ENCODE measurements at places on chromosomes 12 and 14.

- peak; percentile 14 for DNase-seq
Measured at GRCh38 chr14:67738740-67739504, 37.2 kb downstream of the RDH12 start.

DNA sequence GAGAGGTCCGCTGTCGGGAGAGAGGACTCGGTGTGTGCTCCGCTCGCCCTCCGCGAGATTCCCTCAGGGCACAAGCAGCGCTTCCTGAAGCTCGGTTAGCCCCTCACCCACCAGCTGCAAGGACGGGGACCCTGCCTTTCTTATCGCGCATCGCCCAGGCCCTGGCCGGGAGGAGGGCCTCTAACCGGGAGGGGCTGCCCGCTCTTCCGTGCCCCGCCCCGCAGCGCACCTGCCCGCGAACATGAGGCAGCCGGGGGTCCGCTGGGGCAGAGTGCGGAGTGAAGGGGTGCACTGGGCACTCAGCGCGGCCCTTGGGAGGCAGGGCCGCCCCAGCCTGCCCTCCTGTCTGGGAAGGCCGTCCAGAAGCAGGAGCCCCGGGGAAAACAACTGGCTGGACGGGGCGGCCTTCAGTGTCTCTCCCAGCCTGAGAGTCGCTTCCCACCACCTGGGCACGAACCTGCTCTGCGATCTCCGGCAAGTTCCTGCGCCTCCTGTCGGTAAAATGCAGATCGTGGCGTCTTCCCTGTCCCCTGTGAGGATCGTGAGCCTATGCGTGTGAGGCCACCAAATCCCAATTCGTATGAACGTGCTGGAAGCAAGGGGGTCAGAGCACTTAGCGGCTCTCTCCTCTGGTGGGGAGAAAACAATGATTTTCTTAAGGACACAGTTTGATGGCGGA is 28.0 kb upstream of the ADIPOR2 start:
- peak; percentile 29 for DNase-seq

DNA sequence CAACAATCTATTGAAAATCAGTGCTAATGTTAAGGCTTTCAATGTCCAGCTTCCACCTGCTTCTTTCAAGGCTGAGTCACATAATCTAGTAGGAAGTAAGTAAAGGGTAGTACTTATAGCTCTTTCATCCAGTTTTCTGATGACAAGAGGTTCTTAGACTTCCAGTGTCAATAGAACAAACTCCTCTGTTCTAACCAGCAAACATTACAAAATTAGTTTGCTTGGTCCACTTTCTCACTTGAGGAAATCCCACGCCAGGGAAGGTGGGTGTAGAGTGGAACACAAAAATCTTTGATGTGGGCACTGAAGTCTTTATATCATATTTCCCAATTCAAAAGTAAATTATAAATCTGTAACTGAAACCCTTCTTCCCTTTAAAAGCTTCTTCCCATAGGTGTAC is 2.6 kb downstream of the NPC2 start:
- DNase-seq: no peak

GRCh38 chr14:91753501-91754128 is 21.7 kb upstream of the CATSPERB start:
- DNase-seq: no peak

- no peak for DNase-seq
Measured at GRCh38 chr12:75727577-75727976, 216.2 kb upstream of the KRR1 start.

DNA sequence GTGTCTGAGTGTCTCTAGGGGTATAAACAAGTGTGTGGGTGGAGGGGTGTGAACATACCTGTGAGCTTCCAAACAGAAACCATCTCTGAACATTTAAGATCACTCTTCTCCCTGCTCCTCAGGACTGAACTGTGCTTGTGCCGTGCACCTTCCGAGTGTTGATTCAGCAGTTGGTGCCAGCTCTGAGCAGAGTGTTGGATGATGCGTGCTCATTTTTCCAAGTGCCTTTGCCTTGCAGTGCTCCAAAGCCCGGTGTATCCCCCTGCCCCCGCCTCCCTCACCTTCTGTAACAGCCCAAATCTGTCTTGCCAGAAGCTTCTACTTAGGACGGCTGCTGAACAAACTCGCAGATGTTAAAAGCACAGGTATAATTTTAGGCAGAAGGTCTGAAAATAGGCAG is 4.4 kb downstream of the WSCD2 start:
- no peak for DNase-seq

DNA sequence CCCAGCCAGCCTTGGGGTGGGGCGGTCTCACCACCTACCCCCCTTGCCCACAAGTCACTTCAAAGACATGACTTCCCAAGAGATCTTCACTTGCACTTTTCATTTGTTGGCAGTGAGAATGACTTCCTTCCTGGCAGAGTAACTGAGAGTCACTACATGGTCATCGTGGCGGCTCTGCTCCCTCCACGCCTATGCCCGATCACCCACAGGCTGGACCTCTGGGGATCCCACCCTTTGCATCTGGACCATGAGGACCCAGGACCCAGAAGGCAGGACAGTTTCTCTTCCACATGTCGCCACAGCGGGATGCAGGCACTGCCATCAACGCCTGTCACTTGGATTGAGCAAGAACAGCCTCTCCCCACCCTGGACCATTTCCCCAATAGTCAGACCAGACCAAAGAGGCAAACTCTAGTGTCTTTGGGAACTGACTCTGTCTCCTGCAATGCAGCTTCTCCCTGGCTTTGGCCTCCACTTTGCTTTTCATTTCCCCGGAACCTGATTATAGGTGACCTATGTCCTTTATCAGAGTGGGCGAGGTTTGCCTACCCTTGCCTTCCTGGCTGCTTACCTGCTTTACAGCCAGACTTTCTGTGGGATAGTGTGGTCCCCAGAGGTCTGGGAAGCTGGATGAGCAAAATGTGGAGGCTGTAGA is 3.6 kb downstream of the VDR start:
- peak; percentile 39 for DNase-seq

- DNase-seq: no peak
Measured at GRCh38 chr14:103257211-103257962, 76.7 kb upstream of the EIF5 start.

DNA sequence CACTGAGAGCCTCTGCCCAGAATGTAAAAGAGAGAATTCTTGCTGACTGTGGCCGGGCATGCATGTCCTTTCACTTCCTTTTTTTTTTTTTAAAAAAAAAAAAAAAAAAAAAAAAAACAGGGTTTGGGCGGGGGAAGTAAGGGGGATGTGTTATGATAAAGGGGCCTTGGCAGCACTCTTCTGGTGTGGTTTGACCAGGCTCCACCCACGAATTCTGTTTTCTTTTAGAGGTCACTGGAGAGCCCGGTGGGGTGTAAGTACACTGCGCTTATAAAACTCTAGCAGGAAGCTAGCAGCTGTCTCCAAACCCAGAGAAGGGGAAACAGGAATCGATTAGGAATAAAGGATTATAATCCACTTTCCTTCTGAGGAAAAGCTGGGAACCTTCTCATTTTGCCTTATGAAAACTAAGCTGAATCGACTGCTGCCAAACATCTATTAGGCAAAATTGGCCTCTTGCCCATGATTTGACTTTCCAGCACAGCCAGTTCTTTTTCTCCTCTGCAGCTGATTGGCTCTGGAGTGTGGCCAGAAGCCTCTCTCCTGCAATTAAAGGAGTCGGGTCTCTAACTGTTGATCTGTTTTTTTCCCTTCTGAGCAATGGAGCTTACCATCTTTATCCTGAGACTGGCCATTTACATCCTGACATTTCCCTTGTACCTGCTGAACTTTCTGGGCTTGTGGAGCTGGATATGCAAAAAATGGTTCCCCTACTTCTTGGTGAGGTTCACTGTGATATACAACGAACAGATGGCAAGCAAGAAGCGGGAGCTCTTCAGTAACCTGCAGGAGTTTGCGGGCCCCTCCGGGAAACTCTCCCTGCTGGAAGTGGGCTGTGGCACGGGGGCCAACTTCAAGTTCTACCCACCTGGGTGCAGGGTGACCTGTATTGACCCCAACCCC is 27.7 kb upstream of the HIGD1C start:
- peak; percentile 33 for DNase-seq

- DNase-seq: no peak
Measured at GRCh38 chr14:99420711-99421110, 59.9 kb downstream of the SETD3 start.

DNA sequence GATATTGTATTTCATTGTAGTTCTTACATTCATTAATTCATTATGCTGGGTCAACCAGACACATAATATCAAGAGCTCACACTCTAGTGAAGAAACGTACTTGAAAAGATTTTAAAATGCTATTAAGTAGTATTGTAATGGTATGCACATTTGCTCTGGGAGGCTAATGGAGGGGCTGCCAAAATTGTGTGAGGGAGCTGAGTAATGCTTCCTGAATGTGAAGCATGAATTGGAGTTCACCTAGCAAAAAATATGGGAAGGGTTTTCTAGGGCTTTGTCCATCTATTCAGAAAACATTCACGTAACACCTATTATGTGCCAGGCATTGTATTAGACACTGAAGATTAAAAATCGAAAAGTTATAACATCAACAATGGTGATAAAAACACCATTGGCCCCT is 403.8 kb upstream of the PDE3A start:
- DNase-seq: no peak

DNA sequence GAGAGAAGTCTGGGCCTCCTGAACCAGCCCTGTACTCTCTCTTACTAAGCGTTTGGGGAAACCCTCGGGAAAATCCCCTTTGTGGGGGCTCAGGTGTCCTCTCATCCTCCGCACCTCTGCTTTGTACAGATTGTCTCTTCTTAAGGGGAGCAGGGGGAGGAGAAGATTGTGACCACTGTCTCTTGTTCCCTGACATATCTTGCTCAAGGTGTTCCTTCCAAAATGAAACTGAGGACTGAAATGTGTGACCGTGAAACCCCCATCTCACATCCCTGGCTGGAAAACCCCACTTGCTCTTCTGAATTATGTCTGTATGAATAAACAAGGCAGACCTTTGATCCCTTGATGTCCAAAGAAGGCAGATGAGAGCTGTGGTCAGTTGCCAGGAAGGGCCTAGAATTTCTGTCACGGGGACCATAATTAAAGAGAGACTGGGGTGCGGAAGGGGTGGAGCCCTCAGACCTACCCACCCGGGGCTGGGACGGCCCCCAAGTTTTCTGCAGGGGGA is 369.8 kb downstream of the AACS start:
- no peak for DNase-seq

DNA sequence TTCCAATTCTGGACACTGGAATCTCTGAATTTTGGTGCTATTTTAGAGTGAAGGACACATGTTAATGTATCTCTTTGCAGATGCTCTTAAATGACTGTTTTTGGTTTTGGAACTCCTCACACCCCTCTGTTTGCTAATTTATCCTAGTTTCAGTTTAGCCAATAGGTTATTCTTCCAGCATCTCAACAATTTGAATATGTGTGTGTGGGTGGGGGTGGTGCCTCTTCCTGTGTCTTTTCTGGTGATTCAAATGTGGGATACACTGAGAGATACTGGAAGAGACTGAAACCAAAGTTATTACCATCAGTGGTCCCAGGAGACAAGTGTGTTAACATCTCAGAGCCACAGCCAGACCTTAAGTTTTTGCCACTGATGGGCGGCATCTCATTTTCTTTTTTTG is 1317.4 kb upstream of the TMEM132C start:
- no peak for DNase-seq

DNA sequence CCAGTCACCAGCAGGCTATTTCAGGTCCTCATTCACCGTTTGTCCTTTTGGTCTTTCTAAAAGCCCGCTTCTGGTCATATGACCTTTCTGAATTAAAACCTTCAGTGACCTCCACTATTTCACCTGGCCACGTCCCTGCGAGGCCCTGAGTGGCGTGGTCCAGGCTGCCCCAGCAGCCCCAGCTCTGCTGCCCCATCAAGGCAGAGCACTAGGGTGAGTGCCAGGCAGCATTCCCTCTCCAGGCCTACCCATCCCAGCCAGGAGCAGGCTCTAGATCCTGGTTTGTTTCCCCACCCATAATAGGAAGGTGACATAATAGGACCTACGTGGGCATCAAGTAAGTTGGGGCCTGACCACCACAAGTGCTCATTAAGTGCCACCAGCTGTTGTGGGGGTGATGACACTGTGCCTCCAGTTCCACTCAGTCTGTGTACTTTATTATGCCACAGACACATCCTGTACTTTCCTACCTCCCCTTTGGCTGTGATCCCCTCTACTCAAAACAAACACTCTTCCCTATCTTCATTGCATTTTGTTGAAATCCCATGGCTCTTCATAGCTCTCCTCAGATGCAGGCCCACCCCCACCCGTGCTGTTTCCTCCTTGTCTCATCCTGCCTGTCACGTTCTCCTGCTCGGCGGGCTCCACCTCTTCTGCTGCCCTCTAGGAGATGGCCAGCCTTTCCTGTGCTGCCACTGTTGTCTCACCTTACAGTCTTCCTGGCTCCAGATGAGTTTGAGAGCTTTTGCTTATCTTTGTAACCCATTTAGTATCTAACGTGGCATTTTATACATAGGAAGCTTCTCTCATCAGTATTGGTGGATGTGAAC is 21.4 kb downstream of the CKB start:
- DNase-seq: no peak

GRCh38 chr14:53491884-53492277 is 338.8 kb upstream of the DDHD1 start:
- DNase-seq: no peak

DNA sequence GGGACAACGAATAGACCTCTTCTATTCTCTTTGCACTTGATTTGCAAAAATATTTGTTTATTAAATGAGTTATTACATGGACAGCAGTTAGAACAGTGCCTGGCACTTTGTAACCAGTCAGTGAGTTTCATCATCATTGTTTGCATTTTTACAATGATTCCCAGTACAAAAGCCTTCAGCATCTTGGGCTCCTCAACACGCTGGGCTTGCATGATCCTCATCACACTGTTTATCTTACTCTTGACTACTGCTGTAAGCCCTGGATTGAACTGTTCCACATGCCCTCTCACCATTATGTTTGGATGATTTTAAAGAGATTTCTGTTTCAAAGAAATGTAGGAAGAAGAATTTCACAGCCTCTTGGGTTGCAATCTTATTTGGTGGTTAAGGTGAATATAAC is 204.3 kb downstream of the PELI2 start:
- no peak for DNase-seq

DNA sequence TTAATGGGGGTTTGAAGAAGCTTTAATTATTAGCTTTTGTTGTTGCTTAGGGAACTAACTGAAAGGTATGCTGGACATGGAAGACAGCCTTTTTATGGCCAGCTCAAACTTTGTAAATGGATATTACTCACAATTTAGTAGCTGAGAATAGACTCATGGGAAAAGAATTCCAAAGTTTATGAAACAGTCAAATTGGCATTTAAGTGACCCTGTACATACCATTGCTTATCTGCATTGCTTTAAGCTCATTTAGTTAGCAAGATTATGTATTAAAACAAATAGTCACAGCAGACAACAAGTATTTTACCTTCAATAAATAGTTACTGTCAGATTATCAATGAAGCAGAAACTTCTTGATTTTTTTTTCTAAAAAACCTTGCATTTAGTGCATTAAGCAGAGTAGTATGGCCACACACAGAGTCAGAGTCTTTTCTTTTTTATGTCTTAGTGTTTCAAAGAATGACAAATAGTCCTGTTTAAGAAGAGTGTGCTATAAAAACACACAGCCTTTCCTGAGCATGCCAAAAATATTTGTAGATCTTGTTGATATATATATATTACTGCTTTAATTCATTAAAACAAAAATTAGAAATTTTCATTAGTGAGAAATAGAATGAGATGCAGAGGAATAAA is 102.2 kb downstream of the TTC6 start:
- no peak for DNase-seq

GRCh38 chr12:69298947-69299346 is 49.2 kb upstream of the LYZ start:
- no peak for DNase-seq

GRCh38 chr14:65159281-65160062 is 57.2 kb upstream of the MAX start:
- no peak for DNase-seq
